ENCODE measurements at places on chromosomes 4 and X.

DNA sequence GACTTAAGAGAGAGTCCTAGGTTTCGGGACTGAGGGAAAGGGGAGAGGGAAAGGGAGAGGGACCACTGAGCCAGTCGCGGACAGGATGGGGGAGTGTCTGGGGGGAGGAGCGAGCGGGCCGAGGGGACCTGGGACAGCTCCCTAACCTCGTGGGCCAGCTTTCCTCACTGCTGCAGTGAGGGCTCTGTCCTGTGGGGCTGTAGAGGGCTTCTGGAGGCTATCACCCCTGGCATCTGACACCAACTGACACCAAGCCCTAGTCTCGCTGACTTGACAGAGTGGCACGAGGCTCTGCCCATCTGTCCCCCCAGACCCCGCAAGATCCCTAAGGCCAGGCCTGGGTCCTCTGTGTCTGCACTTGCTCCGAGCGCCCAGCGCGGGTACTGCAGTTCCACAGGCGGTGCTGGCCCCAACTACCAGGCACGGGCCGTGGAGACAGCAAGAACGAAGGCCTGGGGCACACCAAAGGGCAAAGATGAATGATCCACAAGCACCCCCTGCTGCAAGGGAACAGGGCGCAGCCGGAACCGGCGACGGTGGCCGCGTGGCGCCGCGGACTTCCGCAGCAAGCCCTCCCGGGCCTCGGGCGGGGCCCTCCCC is 465 bp downstream of the HAUS7 start:
- no peak for DNase-seq

DNA sequence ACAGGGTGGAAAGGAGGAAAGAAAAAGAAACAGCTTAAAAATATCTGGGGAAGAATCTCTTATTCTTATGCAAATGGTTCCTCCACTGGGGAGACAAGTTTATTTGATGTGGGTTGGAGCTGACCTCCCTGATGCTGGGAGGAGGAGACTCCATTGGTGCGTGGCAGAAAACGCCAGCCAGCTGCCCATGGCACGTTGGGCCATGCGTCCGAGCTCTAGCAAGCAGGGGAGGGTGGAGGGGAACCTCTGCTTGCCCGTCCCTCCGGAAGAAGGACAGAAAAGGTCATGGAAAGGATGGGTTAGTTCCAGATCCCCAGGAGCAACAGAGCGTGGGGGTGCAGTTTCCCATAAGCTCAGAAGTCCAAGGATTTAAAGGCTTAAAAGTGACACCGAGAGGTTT is 210.4 kb downstream of the KLHL4 start:
- DNase-seq, result no peak

DNA sequence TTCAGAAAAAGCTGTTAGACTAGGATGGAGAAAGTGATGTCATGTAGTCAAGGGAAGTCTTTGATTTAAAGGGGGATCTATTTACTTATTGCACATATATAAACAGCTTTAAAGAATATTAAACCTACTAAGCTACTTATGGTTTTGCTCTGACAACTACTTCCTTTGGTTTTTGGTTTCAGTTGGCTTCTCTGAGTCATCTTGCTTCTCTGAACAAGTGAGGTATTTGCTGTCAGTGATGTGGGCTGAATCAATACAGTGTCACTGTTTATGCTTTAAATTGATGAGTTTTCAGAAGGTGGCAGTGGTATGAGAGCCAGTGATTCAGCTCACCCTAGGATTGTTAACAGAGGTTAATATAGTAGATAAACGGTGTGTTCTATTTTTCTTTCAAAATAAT is 75.1 kb downstream of the CEP44 start:
- DNase-seq, result no peak

DNA sequence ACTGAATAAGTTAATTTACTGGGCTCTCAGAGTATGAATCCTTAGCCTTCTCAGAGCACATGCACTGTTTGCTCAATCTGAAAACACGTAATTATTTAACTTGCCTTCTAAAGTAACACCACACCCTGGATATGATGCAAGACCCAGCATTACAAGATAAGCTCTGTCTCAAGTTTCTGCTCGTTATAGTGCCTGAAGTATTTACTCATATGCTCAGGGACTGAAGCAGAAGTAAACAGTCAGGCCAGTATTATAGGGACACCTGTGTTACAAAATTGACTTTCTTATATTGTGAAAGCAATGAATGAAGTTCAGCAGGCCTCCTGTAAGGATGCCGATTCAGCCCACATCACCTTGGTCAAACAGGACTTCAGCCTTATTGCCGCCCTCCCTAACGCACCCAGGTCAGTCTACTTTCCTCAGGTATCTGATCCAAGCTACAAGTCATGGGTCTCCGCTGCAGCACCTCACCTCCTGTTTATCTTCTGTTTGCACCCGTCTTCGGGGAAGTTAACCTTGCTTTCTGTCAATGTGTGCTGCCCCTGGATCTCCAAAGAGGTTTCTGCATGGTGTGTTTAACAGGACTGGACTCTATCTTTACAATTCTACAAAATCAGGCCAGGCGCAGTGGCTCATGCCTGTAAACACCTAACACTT is 42.8 kb upstream of the KLF3 start:
- no peak for DNase-seq

DNA sequence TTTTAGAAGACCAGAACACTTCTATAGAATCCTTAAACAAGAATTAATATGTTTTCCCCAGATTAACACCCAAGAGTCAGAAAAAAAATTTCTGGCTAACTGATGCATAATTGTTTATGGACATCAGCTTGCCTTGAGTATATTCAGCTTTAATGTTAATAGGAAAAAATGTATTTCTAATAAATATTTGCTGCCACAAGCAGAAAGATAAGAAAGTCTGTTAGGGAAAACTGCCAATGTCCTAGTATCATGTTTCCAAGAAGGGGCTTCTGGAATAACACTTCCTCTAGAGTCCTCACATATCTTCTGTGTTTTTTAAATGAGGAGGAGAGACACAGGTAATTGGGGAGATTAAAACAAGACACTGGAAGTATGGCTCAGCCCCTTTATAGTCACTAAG is 202.1 kb upstream of the TET2 start:
- no peak for DNase-seq

DNA sequence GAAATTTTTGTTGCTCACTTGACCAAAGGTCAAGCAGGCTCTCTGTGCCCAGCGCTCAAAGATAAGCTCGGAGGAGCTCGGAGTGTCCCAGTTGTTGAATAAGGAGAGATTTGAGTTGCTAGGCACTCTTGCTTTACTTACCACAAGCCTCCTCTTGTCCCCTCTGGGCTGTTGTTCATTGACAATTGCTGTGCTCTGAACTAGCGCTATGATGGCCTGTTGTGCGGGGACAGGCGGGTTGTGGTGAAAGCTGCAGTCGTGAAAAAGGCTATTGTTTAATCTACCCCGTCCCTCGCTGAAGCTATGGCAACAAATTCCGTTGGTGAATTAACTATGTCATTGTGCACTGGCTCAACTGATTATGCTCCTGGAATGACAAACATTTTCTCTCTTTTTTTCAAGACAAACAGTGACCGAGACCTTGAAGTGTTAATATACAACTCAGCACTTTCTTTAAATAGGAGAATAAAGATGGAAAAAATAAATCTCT is 21.0 kb upstream of the POLA1 start:
- DNase-seq, result peak; percentile 48

DNA sequence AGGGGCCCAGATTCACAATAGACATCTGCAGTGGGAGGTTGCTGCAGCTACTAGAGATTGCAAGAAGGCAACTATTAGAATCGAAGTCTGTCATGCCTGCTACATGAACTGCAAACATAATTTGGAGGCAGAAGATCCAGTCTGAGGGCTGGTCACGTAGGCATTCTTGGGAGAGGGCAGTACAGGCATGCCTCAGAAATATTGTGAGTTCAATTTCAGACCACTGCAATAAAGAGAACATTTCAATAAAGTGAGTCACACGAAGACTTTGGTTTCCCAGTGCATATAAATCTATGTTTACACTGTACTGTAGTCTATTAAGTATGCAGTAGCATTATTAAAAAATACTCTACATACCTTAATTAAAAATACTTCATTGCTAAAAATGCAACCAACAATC is 585.8 kb upstream of the FAT1 start:
- no peak for DNase-seq

DNA sequence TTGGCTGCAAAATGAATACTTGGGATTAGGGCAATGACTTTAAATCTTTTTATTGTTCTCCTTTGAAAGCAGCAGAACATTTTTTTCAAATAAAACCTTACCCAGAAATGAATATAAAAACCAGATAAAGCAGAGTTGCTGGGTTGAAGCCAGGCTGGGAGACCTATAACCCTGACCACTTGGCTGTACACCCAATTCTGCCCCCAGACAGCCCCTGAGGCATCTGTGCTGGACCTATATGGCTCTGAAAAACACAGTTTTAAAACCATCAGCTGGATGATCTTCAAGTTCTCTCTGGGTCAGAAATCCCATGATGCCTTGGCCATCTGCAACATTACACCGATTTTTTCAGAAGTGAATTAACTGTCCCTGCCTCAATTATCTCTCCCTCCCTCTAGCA is 23.7 kb upstream of the GLRA2 start:
- DNase-seq, result no peak

GRCh38 chr4:55560096-55560495 is 13.4 kb upstream of the CLOCK start:
- DNase-seq, result no peak

GRCh38 chrX:110914281-110914680 is 118.7 kb upstream of the CHRDL1 start:
- DNase-seq, result no peak

- no peak for DNase-seq
These were observed 144.6 kb upstream of the KIT start for GRCh38 chr4:54513204-54513603.

- DNase-seq, result no peak
These were observed 10.2 kb upstream of the CLDN24 start for GRCh38 chr4:183332447-183332846.

- DNase-seq, result no peak
These were observed 3.8 kb downstream of the PLAC1 start for GRCh38 chrX:134654398-134655012.

Data from substantia nigra (tissue), 51 donors.